ENCODE measurements at places on chromosomes 11 and 22.
A peak's percentile ranks its signal among the peaks of the same experiment; 100 is the strongest.

DNA sequence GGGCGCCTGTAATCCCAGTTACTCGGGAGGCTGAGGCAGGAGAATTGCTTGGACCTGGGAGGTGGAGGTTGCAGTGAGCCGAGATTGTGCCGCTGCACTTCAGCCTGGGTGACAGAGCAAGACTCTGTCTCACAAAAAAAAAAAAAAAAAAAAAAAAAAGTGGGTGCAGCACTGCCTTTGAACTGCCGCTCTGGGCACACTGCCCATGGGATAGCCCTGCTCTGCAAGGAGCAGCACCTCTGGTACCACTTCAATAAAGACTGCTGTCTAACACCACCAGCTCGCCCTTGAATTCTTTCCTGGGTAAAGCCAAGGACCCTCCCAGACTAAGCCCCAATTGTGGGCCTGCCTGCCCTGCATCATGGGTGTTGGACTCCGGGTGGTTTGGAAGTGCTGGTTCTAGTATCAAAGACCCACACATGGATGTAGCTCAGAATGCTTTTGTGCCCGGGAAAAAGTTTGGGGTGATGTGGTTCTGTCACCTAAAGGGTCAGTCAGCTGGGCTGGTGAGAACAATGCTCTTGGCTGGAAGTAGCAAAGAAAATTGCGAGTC, 444.3 kb downstream of the TBC1D22A start:
- no peak for DNase-seq

DNA sequence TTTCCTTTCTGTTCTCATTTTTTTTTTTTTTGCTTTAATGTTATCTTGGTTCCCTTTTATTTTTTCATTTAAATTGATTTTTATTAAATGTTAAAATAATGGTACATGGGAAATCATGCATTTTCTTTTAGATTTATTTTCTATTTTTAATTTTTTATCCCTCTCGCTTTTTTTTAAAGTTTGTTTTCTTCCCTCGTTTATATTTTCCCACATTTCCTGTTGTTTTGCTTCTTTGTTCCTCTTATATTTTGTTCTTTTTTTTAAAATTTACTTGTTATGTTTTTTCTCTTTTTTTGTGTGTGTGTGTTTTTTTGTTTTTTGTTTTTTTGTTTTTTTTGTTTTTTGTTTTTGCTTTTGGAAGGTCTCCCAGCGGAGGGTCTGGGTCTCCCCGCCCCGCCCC, 34.9 kb upstream of the EIF3D start:
- no peak for DNase-seq

DNA sequence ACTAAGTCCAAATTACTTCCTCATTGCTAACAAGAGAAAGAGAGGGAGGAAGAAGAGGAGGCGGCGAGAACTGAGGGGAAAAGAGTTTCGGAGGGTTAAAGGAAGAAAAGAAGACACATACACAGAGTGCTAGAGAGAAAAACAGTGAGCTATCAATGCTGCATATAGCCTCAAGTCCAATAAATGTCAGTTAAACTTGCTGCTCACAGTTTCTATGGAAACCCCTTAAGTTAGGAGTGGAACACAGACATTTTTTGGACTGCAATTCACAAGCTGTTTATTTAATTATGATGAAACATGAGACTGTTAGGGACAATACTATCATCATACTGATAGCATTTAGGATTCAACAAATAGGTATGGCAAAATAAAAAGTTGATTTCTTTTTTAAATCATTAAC, 1320.4 kb downstream of the LRRC4C start:
- no peak for DNase-seq

- no peak for DNase-seq
These were observed 414 bp downstream of the JOSD1 start for GRCh38 chr22:38700270-38700788.

DNA sequence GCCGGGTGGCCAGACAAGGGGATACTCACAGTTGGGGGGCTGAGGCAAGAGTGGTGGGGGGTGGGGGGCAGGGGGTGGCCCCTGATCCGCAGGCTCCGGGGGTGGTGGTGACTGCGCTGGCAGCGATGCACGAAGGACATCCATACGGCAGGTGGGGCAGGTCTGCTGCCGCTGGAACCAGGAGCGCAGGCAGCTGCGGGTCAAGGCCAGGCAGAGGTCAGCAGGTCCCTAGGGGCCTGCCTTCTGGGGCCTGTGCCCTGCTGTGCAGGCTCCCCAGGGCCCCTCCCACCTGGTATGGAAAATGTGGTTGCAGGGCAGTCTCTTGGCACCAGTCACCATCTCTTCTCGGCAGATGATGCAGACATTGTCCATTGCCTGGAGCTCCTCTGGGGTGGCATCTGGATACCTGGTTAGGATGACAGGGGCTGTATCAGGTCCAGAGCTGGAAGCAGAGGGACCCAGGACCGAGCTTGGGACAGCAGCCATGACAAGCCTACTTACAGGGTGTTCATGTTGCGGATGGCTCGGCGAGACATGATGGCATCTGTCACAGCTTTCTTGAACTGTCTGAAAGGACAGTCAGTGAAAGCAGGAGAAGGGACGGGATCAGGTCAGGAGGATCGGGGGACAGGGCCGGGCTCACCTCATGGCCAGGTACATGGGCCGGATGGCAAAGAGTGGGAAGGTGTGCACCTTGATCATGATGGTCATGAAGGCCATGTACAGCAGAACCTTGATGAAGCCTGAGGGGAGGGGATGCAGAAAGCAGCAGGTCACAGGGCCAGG, 3.5 kb downstream of the SYVN1 start:
- DNase-seq, result no peak

- no peak for DNase-seq
These were observed 61.9 kb upstream of the PARVG start for GRCh38 chr22:44118645-44119315.

DNA sequence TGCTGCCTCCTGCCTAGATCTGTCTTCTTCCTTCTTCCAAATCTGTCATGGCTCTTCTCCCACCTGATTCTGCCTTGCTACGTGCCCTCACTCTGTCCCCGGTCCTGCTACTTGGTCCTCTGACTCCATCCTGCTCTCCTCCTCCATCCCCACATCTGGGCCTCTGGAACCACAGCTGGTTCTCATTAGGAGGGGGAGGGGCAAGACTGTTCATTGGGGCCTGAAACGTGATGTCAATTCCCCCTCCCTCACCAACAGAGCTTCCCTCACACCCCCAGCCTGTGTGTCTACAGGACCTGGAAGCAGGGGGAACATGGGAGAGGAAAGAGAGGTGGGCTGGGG, 9.1 kb downstream of the DCHS1 start:
- no peak for DNase-seq

DNA sequence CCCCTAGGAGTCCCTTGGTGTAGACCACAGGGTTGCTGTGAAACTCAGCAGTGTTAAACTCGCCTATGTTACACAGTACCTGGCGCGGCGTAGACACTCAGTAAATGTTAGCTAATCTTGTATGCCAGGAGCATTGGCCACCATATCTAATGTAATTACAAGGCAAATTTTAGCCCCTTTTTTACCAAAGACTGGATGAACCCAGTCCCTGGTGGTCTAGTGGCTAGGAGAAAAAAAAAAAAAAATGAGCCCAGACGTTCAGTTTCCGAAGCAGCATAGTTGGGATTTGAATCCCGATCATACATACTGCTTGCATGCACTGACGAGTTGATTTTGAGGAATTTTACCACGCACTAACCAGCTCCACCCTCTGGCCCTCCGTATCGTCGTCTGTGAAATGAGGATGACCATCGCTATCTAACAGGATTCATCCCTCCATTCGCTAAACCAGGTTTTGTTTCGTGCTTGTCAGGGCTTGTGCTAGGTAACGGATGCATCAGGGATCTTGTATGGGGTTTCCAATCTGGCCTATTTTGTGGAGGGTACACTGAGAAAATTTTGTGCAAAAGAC, 688 bp downstream of the PTS start:
- no peak for DNase-seq

GRCh38 chr11:109088086-109088485, 333.9 kb upstream of the C11orf87 start:
- no peak for DNase-seq

DNA sequence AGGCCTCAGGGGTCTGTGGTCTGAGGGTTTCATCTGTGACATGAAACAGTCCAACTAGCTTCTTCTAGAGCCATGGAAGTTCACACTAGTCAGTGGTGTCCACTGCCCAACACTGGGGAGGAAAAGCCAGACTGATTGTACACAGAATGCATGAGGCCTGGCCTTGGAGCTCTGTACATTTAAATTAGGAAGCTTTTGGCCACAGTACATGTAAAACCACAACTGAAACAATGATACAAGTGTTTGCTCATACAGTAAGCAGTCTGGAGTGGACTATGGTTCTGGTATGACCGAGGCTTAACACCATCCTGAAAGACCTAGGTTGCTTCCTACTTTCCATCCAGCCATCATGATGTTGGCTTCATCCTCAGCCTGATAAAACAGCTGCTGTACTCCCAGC, 73.8 kb upstream of the SESN3 start:
- DNase-seq, result no peak

- no peak for DNase-seq
These were observed 13.7 kb downstream of the CYP2D6 start for GRCh38 chr22:42116848-42117424.

- DNase-seq, result no peak
These were observed 911 bp downstream of the PANX2 start for GRCh38 chr22:50171319-50171964.

- DNase-seq, result no peak
These were observed 32.5 kb downstream of the NOX4 start for GRCh38 chr11:89458716-89459115.

- no peak for DNase-seq
These were observed 10.2 kb downstream of the ARAP1 start for GRCh38 chr11:72741849-72742512.

DNA sequence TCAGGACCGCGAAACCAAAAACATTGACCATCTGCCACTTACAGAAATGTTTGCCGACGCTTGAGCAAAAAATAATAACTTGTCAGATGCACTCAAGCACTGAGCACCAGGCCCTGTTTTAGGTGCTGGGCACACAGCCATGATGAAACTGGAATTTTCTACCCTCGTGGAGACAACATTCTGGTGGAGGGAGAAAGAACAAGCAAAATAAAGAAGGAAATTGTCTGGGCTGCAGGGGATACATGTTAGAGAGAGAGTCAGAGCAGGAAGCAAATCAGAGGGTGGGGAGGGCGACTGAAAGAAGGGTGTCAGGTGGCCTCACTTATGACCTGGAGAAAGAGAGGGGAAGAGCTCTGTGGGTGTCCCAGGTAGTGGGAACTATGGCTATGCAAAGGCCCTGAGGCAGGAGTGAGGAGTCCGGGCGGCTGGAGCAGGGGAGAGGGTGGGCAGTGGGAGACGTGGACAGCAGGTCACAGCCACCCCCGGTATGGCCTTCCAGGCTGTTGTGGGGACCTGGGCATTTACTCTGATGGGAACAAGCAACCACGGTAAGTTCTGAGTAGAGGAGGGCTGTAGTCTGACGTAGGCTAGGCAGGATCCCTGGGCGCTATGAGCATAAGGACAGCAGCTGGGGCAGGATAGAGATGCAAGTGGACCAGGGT, 78.8 kb downstream of the MYEOV start:
- DNase-seq, result no peak

- DNase-seq, result no peak
These were observed 13.7 kb upstream of the IGSF22 start for GRCh38 chr11:18739685-18740084.

- DNase-seq, result no peak
These were observed 28.5 kb upstream of the PGR start for GRCh38 chr11:101158119-101158518.

GRCh38 chr11:6523253-6523652, 26.2 kb downstream of the DNHD1 start:
- DNase-seq, result peak; percentile 10

- peak; percentile 97 for DNase-seq
These were observed 1.6 kb upstream of the EHBP1L1 start for GRCh38 chr11:65574109-65574810.

DNA sequence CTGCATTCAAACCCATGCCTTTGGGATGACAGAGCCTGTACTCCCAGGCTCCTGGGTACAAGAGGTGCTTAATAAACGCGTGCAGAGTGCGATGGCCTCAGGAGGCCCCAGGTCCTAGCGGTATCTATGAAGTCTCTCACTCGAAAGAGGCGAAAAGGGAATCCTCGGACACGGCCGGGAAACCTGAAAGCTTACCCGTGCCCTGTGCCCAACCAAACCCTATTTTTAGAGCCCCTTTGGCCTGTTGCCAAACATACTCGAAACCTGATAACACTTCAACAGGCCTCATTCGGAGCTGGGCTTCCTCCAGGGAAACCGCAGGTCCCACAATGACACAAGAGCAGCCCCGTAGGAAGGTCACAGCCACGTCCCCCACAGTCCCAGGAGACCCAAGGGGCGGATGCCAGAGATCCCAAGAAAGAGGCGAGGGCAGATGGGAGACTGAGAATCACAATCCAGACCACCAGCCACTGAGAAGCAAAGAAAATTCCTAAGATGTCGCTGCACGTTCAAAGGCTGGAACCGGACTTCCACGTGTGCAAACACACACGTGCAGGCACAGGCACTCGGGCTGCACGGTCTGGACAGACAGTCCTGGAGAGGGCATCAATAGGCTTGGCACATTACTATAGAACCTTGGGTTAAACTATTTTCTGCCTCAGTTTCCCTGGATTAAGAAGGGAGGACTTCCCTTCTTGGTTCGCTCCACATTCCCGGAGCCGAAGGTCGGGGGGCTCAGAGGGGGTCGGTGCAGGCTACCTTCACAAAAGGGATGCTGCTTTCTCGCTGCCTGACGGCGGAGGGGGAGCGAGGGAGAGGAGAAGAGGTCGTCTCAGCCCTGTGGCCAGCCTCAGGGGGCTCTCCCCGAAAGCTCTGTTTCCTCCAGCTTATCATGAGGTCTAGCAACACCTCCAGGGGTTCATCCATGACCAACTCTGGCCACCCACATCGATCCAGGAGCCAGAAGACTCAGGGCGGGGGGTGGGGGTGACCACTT, 8.2 kb downstream of the PDGFB start:
- peak; percentile 69 for DNase-seq

DNA sequence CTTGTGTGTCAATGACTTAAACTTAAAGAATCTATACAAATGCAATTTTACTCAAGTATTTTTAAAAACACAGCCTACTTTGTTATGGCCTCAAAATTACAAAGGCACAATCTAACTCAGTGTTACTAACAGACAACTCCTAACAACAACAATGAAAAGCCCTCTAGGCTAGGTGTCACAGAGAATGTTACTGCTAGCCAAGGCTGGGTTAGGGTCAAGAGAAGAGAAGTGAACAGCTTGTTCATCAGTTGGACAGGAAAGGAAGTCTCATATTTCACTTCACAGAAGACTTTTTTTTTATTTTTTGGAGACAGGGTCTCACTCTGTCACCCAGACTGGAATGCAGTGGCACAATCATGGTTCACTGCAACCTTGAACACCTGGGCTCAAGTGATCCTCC, 26.0 kb downstream of the CLDN25 start:
- DNase-seq, result no peak

- DNase-seq, result no peak
These were observed 19.0 kb downstream of the MPPED2 start for GRCh38 chr11:30567120-30567519.

- DNase-seq, result no peak
These were observed 1.4 kb downstream of the RCE1 start for GRCh38 chr11:66844496-66845142.

- no peak for DNase-seq
These were observed 4.2 kb upstream of the UVRAG start for GRCh38 chr11:75810637-75811390.

Measured in activated CD4-positive, alpha-beta T cell treated with anti-CD3 and anti-CD28 coated beads, Interleukin-2, Interleukin-6, amounts not matched to agents 100 ng/mL and 50 ng/mL, durations not matched to agents 16 hours and 8 hours (primary cell).